ENCODE measurements at places on chromosomes 6 and 20.

DNA sequence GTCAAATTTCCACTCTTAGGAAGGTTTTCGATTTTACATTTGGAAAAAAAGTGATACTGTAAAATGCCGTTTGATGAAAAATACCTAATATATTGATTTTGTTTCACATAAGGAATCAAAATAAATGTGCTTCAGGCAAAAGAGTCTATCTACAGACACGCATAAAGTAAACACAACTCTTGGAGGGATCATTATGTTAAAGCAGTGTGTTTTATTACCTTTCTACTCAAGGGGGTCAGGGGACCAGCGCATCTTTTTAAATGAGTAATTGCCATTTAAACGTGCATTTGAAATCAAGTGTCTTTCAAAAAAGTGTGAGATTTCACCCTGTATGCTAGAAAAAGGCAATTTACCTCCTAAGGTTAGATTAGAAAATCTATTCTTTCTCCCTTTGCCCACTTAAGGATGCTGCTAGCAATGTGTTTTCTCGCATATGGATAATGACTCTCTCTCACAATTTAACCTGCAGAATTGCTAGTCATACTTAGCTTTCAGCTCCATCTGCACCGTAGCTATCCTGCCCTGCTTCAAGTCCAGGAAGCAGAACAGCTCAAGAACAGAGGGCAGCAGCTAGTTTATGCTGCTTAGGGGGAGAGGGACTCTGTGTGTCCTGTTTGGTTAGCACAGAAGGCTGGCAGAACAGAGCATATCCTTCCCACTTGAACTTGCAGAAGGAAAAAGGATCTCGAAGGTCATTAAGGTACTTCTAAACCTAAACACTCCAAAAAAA, 35.0 kb downstream of the NKAIN2 start:
- no peak for DNase-seq

GRCh38 chr6:137044366-137045221, at the start of gene IL20RA:
Gene IL20RA, minus strand, starts transcription at chr6:137044965. Its CDS starts 237 bp downstream, at chr6:137044728.
- no peak for DNase-seq

DNA sequence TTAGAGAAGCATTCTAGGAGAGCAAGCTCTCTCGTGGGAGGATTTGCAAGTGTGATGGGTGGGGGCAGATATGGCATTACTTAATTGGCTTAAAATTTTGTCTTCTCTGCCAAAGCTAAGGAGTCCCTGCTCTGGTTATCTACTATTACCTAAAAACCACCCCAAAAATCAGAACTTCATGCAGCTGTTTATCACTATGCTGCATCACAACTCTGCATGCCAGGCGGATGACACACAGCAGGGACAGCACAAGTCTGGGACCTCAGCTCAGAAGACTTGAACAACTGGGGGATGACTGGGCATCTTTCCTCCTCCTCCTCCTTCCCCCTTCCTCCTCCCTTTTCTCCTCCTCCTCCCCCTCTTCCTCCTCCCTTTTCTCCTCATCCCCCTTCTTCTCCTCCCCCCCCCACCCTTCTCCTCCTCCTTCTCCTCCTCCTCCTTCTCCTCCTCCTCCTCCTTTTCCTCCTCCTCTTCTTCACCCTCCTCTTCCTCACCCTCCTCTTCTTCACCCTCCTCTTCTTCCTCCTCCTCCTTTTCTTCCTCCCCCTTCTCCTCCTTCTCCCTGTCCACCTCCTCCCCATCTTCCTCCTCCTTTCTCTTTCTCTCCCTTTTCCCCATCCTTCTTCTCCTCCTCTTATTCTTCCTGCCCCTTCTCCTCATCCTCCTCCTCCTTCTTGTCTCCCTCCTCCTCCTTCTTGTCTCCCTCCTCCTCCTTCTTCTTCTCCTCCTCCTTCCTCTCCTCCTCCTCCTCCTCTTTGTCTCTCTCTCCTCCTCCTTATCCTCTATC, 218.6 kb upstream of the PMEPA1 start:
- no peak for DNase-seq

DNA sequence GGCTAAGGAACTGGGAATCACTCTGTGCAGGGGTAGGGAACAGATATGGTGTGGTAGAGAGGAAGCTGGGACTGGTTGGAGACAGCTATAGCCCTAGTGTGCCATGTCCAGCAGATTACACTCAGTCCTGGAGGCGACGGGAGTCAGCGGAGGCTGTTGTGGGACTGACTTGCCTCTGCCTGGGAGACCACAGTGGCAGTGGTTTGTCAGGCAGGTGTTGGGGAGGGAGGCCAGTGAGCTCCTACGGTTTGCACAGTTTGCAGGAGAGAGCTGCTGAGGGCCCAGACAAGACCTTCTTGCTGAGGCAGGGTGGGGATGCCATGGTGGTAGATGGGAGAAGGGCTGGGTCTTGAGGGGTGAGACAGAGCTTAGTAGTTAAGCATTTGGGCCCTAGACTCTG, 4.9 kb downstream of the PLCG1 start:
- DNase-seq = no peak

DNA sequence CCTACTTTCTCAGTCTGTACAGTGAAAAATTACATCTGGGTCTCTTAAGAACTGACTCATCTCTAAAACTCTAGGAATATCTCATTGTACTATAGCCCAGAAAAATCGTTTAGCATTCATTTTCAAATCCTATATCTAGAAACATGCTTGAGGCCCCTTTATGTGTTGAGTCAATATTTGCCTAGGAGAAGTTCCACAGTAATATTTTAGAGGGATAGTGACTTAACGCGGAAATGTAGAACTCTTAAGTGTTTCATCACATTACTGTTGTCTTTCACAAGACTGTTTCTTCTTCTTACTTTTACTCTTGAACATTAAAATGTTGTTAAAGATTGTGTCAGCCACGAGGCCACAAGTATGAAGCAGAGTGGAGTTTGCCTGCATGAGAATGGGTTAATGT, 23.0 kb upstream of the MYLIP start:
- DNase-seq = no peak

DNA sequence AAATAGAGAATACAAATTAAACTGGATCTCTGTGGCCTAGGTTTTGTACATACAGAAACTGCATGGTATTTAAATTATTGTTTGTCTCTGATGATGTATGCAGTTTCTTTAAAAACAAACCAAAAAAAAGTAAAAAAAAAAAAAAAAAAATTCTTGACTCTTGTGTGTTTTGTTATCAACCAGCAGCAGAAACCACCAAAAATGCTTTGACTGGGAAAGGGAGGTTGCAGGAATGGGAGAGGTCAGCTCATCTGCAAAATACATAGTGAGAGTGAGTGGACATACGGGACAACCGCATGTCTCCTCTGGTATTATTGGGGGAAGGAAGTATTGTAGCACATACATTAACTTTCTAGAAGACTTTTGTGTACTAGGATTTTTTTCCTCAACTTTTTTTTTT, 38.0 kb downstream of the TBC1D7 start:
- no peak for DNase-seq

DNA sequence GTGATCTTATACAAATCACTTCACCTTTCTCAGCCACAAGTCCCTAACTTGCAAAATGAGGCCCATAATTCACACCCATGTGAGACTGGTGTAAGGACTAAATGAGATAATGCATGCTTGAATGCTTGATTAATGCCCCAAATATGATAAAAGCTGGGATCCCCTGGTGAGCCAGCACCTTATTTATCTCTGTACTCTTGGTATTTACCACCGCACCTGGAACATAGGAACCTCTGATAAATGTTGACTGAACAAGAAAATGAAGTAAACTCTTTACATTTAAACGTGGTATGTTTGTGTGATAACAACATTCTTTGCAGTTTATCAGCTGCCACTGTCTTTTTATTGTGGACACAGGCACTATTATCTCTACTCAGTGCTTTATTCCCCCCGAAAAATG, 2.5 kb upstream of the APOBEC2 start:
- no peak for DNase-seq

- no peak for DNase-seq
Observed at GRCh38 chr6:2429032-2429431, 183.6 kb upstream of the GMDS start.

- DNase-seq = no peak
Observed at GRCh38 chr20:59831024-59831915, 102.2 kb downstream of the SYCP2 start.

- DNase-seq = no peak
Observed at GRCh38 chr6:10695086-10695657, 400 bp downstream of the PAK1IP1 start.

DNA sequence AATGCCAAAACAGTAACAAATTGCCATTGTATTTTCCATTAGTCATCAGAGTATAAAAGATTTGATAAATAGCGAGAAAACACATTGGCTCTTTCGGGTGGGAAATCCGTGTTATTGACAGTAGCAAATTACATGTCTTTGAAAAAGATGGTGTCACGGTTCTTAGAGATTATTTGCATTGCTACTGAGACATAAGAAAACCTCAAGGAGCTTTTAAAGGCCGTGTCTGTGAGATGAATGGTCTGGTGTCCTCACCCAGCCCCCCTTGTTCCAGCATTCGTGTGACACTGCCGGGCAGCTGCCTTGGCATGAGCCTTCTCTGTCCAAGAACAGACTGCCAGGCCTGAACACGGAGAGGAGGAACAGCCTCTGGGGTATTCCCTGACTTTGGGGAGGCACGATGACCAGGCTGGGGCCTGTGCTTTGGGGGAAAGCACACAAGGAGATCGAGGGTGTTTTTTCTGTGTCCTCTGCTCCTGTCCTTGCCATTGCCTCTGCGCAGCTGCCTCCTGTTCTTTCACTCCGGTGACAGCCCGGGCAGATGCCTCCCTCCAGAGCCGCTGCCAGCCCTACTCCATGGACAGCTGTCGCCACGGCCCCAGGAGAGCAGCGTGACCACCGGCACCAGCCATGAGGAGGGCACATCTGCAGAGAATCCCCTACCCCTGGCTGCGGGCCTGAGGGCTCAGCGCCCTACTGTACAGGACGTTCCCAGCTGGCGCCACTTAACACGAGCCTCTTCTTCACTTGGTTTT, 167.7 kb upstream of the CDYL start:
- no peak for DNase-seq

- DNase-seq = no peak
Observed at GRCh38 chr6:170475118-170475517, 78.0 kb downstream of the PSMB1 start.

GRCh38 chr6:113564371-113565171, 292.6 kb upstream of the MARCKS start:
- no peak for DNase-seq

DNA sequence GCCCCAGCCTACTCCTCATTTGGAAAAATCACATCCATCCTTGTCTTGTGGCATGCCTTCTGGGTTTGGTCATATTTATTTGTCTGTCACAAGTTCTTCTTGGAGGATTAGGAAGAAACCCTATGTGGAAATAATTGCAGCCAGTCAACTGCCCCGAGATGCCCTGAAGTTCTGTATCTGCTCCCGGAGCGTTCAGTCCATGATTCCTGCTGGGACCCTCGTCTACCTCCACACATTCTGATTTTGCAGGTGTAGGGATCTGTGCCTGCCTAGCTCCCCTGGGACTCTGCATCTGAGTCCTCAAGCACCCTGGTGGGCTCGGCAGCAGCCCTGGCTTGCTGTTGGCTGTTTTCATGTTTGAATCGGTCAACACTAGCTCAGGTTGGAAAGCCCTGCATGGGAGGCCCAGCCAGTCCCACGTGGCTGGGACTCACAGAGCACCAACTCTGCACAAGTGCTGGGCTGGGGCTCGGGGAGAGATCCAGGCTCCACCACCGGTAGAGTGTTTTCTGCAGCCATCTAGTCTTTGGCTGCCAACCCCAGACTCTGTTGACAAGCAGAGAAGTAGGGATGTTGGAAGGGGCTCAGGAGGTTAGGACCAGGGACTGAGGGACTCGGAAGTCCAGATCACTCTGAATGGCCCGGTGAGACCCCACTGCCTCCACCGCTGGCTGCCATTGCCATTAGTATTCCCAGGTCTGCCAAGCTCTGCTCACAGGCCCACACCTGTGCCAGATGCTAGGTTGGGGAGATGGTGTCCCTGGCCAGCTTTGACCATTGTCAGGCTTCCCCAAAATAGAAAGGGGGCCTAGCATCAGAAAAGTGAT, 183.5 kb upstream of the CST7 start:
- no peak for DNase-seq
